Ureter (tissue), 1 donor: ENCODE measurements at places on chromosomes 3 and 15.

DNA sequence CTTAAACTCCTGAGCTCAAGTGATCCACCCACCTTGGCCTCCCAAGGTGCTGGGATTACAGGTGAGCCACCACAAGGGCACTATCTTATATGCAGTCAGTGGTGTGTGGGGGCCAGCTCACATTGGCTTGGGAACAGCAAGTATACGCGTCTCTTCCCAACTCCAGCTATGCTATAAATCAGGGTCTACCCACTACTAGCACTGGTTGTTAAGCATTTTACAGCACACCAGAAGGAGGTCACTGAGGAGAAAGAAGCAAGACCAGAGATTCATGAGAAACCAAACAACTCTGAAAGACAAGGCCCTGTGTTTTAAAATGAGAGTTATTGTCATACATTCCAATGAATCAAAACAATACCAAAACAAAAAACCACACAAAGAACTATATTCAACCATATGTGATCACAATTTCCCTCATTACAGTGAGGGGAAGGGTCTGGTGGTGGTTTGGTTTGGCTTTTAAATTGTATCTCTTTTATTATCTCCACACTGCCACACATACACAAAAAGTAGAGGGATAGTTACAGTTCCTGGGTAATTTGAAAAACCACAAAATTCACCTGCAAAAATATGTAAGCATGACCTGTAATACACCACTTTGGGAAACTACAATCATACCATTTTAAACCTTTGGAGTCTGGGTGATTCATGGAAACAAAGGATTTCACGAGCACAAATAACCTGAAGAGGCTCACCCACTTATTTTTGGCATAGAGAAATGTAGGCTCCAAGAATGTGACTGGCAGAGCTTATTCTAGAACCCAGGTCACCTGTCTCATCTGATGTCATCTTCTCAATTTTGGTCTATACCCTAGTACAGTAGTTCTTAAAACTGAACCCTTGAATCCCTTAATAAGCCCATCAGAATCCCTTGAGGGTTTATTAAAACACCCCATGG lies 5.2 kb downstream of the MAGI1 start:
- DNase-seq: no peak

DNA sequence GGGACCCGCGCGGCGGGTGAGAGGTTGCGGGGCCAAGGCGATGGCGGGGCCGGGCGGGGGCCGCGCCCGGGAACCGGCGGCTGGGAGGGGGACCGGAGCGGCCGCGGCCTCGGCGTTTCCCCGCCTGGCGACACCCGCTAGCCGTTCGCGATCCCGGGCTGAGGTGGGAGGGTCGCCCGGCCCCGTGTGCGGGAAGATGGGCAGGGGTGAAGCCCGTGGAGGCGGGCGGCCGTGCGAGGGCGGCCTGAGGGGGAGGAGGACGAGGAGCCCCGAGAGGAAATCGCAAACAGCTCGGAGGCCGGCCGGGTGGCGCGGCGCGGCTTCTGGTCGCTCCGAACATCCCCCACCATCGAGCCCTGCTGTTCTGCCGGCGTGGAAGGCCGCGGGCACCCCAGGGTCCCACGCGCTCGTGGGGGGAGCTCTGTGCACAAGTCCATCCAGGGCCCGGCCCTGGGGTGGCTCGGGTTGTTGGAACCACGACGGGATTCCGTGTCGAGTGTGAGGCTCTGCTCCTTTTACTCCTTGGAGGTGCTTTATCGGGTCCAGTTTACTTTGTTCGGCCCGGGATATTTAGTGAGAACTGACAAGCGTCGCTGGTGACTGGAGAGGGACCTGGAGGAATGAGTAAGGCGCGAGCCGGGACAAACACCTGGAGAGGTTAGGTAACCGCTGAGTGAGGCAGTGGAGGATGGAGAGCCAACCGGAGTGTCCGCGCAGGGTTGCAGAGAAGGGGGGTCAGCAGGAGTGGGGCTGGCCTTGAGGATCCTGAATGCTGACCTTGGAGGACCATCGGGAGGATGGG lies 728 bp downstream of the CRTC3 start:
- peak; percentile 58 for DNase-seq

DNA sequence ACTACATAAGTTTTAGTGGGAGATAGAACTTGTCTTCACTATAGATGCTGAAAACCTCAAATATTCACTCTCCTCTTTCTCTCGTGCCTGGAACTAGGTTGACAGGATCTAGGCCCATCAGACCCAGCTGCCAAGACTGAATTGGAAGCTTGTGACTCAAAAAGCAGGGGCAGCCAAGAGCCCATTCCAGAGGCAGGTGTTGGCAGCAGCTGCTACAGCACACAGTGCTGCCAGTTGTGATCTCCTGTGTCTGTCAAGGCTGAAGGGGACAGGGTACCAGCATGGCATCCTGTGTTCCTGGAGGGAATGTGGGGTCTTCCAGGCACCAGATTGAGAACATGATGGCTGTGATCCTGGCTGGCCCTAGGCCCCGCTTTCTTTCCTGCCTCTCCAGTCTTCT lies 92.5 kb upstream of the MB21D2 start:
- DNase-seq: no peak

GRCh38 chr3:159453945-159454344 lies 534.7 kb upstream of the IL12A start:
- no peak for DNase-seq

DNA sequence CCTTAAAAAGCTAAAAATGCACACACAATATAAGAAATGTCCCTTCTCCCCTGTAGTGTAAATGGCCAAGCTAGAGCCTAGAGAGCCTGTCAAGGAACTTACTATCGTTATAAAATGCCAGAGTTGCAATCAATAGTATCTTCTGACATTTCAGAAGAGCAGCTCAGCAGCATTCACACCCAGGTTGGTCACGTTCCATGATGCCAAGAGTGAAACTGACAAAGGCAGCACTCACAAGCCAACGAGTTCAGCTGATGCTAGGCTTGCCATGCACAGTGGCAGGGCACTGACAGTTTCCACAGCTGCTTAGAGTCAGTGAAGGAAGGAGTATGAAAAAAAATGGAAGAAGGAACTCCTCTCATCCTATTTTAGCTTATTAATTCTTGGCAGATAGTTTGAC lies 331.4 kb upstream of the CCDC54 start:
- no peak for DNase-seq
